ENCODE measurements at places on chromosomes 5 and 9.

GRCh38 chr9:32431940-32432555, 47.6 kb downstream of the ACO1 start:
- no peak for DNase-seq

DNA sequence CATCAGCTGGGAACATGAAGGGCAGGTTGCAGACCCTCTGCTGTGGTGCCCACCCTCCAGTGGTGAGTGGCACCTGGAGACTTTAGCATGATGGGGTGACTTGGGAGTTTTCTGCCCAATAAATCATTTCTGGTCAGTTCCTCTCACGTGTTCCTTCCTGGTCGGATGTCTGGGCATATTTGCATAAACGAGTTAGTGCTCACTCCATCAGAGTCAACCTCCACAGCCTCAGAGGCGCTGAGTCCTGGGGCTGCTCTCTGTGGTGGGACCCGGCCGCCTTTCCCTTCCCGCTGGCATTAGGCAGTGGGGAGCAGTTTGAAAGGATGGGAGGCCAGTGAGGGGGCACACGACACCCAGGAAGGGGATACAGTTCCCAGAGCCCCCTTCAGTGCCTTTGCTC, 114.0 kb upstream of the FCN2 start:
- no peak for DNase-seq

GRCh38 chr5:91443023-91443422, 59.9 kb upstream of the ARRDC3 start:
- no peak for DNase-seq

DNA sequence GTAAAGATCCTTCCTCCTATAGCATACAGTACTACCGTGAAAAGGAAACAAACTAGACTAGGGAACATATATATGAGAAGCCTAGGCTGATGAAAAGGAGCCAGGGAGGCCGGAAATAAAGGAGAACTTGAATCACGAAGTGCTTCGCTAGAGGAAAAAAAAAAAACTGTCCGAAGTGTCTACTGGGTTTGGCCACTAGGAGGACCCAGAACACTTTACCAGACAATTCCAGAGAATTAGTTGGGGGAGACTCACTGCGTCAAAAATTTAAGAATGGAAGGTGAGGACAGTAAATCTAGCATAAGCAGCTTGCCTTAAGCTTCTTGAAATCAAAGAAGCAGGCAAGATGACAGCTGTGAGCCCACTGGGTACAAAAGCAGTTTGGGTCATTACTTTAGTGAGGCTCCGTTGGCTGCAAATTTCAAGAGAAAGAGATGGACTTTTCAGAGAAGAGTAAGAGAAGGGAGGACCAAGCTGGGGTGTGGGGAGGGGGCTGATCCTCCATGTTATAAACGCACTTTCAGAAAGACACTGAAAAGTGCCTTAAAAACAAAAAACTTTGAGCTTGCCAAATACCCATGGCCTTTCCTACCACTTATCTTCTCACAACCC, 47.4 kb downstream of the P4HA2 start:
- no peak for DNase-seq

GRCh38 chr5:171908638-171909037, 97.8 kb downstream of the FBXW11 start:
- DNase-seq, result no peak

GRCh38 chr5:167261309-167262100, 1029.9 kb upstream of the WWC1 start:
- DNase-seq, result no peak

DNA sequence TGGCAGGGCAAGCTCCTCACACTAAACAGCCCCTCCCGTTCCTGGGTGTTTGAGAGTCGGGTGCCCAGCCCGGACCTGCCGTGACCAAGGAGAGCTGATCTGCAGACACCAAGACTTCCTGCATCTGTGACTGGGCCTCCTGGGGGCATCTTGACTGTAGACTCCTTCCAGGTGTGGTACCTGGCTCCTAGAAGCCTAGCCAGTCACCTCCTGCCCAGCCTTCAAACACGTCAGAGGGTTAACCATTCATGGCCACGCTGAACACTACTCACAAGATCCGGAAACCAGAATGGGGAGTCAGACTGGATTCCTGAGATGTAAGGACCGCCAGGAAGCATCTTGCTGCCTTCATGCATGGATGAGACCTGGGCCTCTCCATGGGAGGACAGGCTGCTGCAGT, 3.7 kb upstream of the LCN2 start:
- DNase-seq, result no peak

DNA sequence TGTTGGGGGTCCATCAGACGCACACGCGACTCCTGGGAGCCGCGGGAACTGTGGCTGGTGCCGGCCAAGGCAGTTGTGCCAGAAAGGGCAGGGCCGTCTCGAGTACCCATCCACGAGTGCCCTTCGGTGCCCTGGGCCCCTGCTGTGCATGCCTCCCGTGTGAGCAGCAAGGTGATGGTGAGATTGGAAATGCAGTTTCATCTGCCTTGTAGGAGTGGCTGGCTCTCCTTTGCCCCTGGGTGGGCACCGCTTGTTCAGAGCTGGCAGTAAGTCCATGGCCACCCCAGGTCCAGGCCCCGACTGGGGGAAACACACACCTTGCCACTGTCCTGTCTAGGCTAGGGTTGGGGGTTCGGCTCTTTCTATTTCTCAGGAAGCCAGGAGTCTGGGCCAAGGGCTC, 5.7 kb downstream of the NKD2 start:
- DNase-seq, result no peak

DNA sequence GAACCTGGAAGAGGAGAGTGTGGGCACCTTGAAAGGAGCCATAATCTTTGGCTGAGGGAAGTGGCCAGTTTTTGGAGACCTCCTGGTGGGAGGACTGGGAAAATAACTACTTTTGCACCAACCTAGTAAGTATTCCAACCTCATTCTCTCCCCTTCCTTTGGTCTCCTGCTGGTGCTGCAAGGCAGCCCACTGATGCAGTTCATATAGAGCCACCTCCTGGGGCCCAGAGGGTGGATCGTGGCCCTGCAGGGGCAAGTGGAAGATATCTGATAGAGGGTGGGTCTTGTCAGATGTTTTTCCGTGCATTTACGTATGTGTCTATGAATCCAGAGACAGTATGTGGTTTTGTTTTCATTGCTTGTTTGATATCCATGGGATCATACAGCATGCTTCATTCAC, 172.8 kb upstream of the PITX1 start:
- DNase-seq, result no peak

DNA sequence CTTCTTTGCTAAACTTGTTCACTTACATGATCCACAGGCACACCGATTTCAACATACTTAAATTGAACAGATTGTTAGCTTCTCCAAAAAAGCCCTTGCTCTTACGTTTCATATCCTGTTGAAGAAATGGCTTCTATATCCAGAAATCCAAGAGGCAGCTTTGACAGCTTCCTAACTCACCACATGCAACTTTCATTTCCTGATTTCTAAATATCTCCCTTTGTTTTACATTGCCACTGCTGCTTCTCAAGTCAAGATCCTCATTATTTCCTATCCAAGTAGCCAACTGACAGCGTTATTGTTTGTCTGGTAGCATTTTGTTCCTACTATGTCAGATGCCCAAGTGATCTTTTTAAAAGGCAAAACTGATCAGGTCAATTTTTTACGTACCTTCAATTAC, 913.2 kb upstream of the TYRP1 start:
- DNase-seq, result no peak

Data from ascending aorta (tissue), 2 donors.